Central memory CD4-positive, alpha-beta T cell (primary cell): ENCODE measurements at places on chromosomes 12 and 14.

DNA sequence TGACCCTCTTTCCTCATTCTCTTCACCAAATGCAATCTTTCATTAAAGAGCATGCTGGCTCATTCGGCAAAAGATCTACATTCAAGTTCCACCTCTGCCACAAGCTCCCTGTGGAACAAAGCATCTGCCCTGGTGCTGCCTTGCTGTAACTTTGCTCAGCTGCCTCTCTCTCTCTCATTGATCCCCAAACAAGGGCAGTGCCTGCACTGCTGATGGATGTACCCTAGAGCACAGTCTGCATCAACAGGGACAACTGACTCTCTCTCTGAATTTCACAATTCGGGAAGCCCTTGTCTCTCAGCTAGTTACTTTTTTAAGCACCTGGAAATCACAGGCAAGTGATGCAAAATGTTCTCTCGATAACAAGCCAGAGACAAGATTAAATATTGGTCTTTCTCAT lies 174.0 kb upstream of the DIO2 start:
- DNase-seq: no peak

DNA sequence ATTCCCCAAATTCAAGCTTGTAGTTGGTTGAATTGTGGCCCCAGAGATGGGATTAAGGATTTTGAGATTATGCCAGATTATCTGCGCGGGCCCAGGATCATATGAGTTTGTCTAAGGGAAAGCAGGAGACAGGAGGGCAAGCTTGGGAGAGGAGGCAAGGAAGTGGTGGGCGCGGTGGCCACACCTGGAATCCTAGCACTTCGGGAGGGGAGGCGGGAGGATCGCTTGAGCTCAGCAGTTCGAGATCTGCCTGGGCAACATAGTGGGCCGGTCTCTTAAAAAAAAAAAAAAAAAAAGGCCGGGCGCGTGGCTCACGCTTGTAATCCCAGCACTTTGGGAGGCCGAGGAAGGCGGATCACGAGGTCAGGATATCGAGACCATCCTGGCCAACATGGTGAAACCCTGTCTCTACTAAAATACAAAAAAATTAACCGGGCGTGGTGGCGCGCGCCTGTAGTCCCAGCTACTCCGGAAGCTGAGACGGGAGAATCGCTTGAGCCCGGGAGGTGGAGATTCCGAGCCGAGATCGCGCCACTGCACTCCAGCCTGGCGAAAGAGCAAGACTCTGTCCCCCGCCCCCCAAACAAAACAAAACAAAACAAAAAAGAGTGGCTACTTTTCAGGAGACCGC lies 881 bp upstream of the PUS1 start:
- DNase-seq: no peak

DNA sequence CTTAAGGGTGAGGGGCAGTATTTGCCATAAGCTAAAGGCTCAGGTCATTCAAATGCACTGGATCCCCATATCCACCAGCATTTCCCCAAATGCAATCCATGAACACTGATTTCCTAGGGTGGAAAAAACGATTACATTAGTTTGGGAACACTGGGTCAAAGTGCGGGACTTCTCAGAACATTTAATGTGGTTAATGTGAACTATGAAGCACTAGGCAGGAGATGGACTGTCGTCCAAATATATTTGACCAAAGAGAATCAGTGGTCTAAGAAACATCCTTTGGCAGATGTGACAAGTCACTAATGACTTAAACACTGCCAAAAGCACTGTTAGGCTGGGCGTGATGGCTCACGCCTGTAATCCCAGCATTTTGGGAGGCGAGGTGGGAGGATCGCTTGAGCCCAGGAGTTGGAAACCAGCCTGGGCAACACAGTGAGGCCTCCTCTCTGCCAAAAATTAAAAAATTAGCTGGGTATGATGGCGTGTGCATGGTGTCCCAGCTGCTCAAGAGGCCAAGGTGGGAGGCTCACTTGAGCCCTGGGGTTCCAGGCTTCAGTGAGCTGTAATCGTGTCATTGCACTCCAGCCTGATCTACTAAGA lies 205.4 kb downstream of the CALM1 start:
- DNase-seq: no peak

DNA sequence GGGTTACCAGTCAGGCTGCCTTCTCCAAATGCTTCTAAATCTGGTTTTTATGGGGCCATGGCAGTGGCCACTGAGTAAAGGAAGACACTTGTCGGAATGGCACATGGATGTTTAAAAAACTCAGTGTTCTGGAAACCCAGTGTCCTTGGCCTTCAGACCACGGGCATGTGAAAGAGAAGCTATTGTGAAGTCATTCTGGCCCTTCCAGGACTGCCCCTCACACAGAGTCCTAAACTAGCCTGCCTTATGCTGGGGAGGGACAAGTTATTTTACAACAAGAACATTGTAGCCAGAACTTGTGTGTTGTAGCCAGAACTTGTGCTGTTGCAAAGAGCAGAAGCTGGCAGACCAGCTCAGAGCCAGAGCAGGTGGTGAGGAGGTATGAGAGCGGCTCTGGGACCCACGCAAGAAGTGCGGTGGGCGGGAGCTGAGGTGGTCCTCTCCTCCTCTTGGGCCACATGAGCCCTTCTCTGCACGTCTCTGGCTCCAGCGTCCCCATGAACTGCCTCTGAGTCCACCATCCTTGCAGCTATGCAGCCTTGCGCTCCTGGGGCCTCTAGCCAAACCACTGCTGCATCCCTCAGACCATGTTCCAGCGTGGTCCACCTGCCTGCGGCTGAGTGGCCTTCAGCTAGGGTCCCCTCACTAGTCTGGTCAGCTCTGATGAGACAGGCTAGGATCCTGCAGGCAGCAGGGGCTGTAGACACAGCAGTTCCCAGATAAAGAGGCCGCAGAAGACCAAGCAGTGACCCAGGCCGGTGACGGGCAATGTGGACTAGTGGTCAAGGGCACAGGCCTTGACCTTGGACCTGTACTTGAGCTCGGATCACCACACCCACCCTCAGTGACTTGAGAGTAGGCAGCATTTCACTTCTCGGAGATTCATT lies 32.5 kb downstream of the MMAB start:
- no peak for DNase-seq

GRCh38 chr14:70896981-70897380 lies 10.3 kb upstream of the PCNX1 start:
- no peak for DNase-seq

DNA sequence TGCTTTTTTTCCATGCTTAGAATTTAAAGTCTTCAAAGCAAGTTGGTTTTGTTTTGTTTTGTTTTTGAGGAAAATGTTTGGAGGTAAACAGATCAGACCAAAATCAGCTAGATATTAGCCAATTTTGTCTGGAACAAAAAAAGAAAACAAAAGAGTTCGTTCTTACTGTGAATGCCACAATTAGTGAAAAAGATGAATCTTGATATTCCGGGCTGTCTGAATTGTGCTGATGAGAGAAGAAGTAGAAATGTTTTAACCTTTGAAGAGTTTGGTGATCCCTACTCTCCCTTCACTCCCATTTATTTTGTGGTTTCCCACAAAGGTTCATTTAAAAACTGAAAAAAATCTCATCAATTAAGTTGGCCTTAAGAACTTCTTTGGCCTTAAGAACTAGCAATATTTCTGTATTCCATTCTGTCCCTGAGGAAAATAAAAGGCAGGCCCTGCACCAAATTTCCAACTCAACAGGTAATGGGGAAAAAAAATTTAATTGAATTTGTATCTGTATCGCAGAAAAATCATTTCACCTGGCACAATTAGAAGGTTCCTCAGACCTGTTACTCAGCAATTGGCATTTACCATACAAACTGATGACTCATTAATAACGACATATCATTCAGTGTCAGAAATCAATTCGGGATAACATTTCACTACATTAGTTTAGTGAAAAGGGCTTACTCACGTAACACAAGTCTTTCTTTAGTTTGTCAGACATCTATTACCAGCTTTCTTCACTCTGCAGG lies 562 bp upstream of the GLIPR1L2 start:
- DNase-seq: no peak

GRCh38 chr14:20626274-20626673 lies 15.2 kb downstream of the OR6S1 start:
- DNase-seq: no peak

GRCh38 chr14:22614240-22614799 lies 16.2 kb downstream of the ABHD4 start:
- DNase-seq: no peak

DNA sequence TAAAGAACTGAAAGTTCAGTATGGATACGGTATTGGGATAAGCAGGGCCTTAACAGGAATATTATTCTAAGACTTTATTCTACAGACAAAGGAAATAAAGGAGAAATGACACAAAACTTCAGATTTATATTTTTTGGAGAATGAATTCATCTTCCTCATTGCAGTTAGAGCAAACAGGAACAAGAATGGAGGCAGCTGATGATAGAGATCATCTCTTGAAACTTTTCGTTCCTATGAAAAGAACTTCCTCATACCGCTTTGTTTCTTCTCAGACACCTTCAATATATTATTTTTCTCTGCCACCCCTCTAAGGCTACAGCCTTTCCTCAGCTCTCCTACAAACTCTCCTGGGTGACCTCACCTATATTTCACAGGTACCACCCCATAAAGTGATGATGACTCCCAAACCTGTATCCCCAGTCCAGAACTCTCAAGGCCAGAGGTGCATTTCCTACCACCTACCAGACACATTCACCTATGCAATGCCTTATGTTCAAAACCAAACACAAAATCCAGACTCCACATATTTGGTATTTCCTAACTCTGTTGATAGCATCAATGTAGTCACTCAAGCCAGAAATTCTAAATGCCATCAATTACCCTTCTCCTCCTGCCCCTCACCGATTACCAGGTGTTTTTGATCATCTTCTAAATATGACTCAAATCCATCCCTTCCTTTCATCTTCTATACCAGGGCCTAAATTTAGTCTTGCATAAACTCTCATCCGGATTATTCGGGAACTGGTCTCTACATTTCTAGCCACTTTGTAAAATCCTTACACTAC lies 7.4 kb downstream of the MAP4K5 start:
- no peak for DNase-seq

- DNase-seq: no peak
These were observed 50.4 kb downstream of the DICER1 start for GRCh38 chr14:95106971-95107370.

- DNase-seq: no peak
These were observed 33.2 kb downstream of the PIGH start for GRCh38 chr14:67566908-67567307.

DNA sequence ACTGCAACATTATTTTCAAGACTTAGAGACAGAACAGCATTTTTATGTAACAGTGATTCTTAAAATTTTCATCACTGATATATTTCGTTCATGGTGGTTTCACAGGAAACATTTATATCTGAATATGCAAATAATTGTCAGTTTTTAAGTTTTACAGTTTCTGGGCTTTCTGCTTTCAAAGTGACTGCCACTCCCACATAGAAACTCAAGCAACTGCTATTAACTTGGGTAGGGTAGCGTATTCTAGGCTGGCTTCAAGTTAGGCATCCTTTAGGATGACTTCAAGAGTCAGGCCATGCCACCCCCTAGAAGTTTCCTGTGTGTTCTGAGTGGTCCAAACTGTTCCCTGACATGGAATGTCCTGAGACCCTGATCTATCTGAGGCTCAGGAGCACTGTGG lies 123.6 kb upstream of the TSPAN8 start:
- no peak for DNase-seq

DNA sequence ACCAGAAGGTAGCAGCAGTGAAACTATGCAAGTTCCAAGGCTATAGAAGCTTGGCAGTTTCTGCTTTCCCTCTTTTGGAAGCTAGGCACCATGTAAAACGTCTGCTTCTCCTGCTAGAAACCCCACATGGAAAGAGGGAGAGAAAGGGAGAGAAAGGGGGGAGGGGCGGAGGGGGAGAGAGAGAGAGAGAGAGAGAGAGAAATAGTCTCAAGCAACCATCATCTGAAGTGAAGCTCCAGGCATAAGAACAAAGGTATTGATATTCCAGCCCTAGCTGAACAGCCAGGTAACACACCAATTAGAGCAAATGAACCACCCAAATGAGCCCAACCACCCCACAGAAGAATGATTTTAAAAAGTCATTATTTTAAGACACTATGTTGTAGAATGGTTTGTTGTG lies 8.5 kb downstream of the SLC6A15 start:
- no peak for DNase-seq

GRCh38 chr14:69154779-69155178 lies 1.9 kb upstream of the DCAF5 start:
- DNase-seq: no peak

DNA sequence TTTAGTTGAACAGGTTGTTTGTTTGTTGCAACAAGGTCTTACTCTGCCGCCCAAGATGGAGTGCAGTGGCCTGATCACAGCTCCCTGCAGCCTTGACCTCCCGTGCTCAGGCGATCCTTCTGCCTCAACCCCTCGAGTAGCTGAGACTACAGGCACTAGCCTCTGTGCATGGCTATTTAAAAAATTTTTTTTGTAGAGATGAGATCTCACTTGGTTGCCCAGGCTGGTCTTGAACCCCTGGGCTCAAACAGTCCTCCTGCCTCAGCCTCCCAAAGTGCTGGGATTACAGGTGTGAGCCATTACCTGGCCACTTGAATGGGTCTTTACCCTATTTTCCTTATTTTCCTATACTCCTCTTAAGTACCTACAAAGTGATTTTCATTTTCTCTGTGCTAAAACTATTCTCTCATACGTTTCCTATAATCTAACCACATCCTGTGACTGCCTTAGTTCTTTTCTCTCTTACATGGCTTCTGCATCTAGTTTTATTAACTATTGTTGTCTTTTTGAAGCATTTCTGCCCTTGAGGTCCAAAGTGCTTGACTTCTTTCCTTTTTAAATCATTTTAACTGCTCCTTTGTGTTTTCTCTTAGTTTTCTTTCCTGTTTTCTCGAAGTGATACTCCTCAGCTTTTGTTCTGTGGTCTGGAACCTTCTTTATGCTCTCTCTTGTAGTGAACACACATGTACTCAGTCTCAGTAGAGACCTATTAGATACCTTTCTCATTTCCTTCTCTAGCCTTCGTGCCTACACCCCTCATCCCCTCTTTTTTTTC lies 14.1 kb downstream of the GPX2 start:
- DNase-seq: peak; percentile 56

- DNase-seq: no peak
These were observed 639.4 kb upstream of the TBX3 start for GRCh38 chr12:115323223-115323905.

DNA sequence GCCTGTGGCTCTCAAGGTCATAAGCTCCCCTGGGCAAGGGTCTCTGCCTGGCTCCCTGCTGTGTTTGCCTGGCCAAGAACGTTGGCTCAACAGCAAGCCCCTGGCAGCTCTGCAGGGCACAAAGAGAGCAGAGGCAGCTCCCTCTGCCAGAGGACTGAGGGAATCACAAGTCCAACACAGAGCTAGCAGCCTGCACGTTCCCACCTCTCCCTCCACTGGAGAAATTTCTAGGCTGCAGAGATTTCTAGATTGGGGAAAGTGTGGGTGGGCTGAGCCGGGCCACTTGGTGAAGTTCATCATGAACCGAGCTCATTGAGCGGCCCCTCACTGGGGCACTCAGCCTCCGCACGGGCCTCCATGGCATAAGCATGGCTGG lies 19.8 kb downstream of the ZFYVE21 start:
- DNase-seq: no peak

- DNase-seq: no peak
These were observed 6.8 kb downstream of the NTF3 start for GRCh38 chr12:5438671-5439200.

- DNase-seq: no peak
These were observed 127.1 kb upstream of the CNTN1 start for GRCh38 chr12:40565029-40565633.
